Stomach (tissue), 19 donors: ENCODE measurements at places on chromosomes 5 and 9.

DNA sequence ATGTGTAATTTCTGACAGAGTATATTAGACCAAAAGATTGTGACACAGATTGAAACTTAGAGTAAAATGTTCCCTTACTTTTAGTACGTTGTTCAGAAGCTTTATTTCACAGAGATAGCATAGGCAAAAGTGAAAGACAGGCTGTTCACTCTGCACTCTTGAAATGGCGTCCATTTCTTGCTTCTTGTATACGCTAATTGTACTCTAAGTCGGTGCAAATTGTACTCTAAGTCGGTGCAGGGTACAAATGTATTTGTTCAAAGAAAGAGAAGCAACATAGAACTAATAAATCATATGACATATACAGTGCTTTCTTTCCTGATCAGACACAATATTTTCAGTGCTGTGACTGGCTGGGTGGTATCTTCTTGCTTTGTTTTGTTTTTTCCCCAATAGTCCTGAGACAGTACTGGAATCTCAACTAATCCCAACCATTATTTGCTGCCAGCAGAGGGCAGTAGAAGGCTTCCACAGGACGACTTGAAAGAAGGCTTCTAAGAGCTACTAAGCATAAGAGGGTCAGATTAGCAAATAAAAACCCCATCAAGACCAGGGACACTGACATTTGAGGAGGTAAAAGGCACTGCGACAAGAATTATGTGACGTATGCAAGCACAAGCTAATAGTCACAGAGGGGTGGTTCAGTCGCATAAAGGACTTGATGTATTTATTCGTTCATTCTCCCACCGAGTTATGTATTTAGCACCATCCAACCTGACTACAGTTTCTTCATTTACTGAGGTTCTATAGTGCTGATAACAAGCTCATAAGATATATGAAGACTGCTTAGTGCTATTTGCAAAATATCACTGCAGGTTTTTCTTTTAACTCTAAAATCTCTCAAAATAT, 831.8 kb downstream of the TAF11L14 start:
- H3K27ac ChIP-seq, result no peak overlapping the region
- no peaks in the 10 kb centered on the region for H3K4me1 ChIP-seq
- no peak overlapping the region for H3K4me3 ChIP-seq
- H3K27me3 ChIP-seq, result no peaks in the 10 kb centered on the region

DNA sequence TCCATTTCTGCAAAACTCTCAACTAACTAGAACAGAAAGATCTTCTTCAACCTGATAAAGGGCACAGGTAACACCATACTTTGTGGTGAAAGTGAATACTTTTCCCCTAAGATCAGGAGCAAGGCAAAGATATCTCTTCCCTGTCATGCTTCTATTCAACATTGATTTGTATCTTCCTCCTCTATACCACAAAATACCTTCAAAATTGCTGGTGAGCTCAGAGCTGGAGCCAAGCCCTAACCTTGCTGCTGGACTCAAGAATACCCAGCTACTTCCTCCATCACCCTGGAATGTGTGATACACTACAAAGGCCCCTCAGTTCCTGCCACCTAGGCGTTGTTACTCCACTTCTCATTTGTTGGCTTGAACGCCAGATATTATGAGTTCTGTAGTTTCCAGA, 499.0 kb downstream of the ACTL7B start:
- no peaks in the 10 kb centered on the region for H3K36me3 ChIP-seq
- no peaks in the 10 kb centered on the region for H3K4me1 ChIP-seq
- no peak for DNase-seq
- no peak overlapping the region for H3K27ac ChIP-seq

- no peaks in the 10 kb centered on the region for H3K27me3 ChIP-seq
- H3K4me1 ChIP-seq, result no peaks in the 10 kb centered on the region
- no peak overlapping the region for H3K4me3 ChIP-seq
- no peaks in the 10 kb centered on the region for H3K36me3 ChIP-seq
Measured at GRCh38 chr5:148902478-148902877, 76.1 kb downstream of the ADRB2 start.

DNA sequence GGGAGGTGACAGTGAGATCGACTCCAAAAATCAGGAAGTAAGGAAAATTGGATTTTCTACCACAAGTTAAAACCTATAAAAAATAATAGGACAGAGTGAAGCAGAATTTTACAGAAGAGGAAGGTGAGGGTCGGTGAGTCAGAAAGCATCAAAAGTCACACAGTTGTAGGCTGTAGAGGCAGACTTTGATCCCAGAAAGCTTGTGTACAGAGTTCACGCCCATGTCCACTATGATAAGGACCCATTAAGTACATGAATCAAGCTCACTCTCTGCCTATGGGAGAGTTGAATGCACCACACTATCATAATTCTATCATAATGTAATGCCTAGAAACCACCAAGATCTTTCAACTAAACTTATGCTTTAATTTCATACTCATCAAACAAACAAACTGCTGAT, 291.2 kb downstream of the PRELID2 start:
- H3K27me3 ChIP-seq, result no peaks in the 10 kb centered on the region
- no peak overlapping the region for H3K27ac ChIP-seq
- H3K4me1 ChIP-seq, result peaks cover 9% of the 10 kb centered on the region
- H3K4me3 ChIP-seq, result no peak overlapping the region
- no peaks in the 10 kb centered on the region for H3K36me3 ChIP-seq

DNA sequence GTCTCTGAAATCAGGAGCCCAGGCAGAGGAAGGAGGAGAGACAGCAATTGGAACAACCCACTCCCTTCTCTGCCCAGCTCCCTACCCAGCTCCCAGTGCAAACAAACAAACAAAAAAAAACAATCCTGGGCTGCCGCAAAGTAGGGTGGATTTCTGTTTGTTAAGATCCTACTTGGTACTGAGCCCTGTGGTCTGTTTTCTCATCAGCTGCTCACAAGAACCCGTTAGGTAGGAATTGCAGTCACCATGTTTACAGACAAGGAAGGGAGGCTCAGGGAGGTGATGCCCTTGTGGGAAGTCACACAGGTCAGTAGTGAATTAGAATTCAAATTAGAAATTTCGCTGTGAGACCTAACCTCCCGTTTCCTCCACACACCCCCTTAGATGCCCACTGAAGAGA, 128.8 kb upstream of the RAD23B start:
- H3K4me1 ChIP-seq, result no peaks in the 10 kb centered on the region
- no peak overlapping the region for H3K27ac ChIP-seq
- DNase-seq, result no peak
- H3K27me3 ChIP-seq, result no peaks in the 10 kb centered on the region
- H3K36me3 ChIP-seq, result no peaks in the 10 kb centered on the region

DNA sequence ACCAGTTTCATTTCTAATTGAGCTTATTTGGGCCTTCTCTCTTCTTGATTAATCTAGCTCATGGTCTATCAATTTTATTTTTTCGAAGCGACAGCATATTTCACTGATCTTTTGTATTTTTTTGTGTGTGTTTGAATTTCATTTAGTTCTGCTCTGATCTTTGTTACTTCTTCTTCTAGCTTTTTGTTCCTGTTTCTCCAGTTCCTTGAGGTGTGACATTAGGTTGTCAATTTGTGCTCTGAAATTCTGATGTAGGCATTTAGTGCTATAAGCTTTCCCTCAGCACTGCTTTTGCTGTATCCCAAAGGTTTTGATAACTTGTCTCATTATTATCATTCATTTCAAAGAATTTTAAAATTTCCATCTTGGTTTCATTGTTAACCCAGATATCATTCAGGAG, 67.3 kb downstream of the STRBP start:
- H3K27ac ChIP-seq, result no peak overlapping the region
- H3K4me3 ChIP-seq, result no peak overlapping the region
- no peak for DNase-seq
- no peaks in the 10 kb centered on the region for H3K36me3 ChIP-seq

- H3K4me3 ChIP-seq, result no peak overlapping the region
- no peaks in the 10 kb centered on the region for H3K36me3 ChIP-seq
- no peaks in the 10 kb centered on the region for H3K27me3 ChIP-seq
- DNase-seq, result no peak
- no peak overlapping the region for H3K27ac ChIP-seq
Measured at GRCh38 chr5:146799231-146799630, 79.3 kb downstream of the PPP2R2B start.

- no peak overlapping the region for H3K4me3 ChIP-seq
- no peak for DNase-seq
- no peak overlapping the region for H3K27ac ChIP-seq
- H3K4me1 ChIP-seq, result no peaks in the 10 kb centered on the region
Measured at GRCh38 chr9:8571643-8572042, 772.1 kb upstream of the DMAC1 start.

DNA sequence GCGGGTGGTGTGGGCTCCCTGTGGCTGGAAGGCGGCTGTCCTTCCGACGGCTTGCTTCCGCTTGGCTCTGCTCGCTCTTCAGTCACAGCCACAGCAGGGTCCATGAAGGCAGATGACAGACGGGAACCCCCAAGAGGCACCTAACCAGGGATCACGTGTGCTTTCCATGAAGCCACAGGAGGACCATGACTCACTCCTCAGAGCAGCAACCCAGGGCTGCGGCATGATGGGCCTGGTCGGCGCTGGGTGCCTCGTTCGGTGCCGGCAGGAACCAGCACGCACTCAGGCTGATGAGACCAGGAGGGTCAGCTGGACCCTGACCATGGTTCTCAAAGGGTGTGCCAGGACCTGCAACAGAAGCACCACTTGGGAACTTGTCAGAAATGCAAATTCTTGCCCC, 32.8 kb upstream of the MED10 start:
- no peak overlapping the region for H3K27ac ChIP-seq
- DNase-seq, result no peak
- no peaks in the 10 kb centered on the region for H3K4me1 ChIP-seq
- H3K4me3 ChIP-seq, result no peak overlapping the region
- no peaks in the 10 kb centered on the region for H3K36me3 ChIP-seq

DNA sequence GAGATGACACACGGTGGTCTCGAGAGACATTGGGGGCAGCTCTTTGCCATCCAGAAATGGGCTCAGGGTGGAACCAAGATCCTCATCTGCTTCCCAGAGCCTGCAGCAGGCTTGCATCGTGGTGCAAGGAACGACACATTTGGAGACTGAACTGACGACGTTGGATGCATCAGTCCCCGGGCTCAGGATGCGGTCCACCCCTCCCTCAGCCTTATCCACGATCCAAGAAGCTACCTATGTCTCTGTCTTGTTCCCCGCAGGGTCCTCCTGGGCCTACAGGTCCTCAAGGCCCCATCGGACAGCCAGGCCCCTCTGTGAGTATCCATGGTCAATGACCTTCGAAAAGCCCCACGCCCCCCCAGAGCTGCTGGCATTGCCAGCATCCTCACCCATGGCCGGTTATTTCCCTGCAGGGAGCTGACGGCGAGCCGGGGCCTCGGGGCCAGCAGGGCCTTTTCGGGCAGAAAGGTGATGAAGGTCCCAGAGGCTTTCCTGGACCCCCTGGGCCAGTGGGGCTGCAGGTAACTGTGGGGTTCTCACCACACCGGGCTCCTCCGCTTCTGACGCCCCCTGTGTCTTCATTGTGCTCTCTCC, 69.4 kb upstream of the FCN2 start:
- H3K27me3 ChIP-seq, result no peaks in the 10 kb centered on the region
- H3K4me1 ChIP-seq, result peaks cover 19% of the 10 kb centered on the region
- DNase-seq, result no peak
- H3K4me3 ChIP-seq, result no peak overlapping the region
